ENCODE measurements at places on chromosomes 6 and 20.
A peak's percentile ranks its signal among the peaks of the same experiment; 100 is the strongest.

DNA sequence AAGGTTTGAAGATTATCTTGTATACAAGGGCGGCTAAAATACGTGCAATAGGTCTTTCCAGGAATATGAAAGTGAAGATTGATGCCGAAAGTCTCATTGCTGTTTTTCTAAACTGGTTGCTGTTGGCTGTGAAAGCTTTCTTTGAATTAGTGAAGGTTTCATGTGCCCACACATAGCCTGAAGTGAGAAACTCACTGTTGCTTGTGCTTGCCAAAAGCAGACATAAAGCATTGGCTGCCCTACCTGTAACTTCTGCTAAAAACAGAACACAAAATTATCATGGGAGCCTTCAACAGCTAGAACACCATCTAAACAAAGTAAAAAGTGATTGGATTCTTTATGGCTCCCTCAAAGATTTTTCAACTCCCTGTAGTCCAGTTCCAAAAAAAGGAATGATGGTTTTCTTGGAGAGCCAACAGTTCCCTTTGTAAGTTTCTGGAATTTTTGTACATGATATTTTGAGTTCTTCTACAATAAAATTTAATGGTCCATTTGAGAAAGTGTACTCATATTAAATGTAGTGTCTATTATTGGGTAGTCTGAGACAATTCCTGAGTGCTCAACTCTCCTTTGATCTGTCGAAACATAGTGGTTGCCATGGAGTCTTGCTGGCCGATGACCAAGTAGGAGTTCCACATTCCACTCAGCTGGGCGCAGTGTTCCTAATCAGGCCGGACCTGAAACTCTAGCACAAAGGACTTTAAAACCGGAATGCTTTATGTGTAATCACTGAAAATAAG lies 68.5 kb downstream of the PLEKHG1 start:
- no peak for DNase-seq

GRCh38 chr6:4297348-4297747 lies 162.0 kb upstream of the ECI2 start:
- no peak for DNase-seq

GRCh38 chr6:30743099-30744053 lies 889 bp upstream of the FLOT1 start:
- peak; percentile 24 for DNase-seq

GRCh38 chr20:57503035-57503658 lies 21.8 kb downstream of the CTCFL start:
- no peak for DNase-seq

- peak; percentile 6 for DNase-seq
These were observed 322.2 kb downstream of the SOX4 start for GRCh38 chr6:21915707-21916260.

DNA sequence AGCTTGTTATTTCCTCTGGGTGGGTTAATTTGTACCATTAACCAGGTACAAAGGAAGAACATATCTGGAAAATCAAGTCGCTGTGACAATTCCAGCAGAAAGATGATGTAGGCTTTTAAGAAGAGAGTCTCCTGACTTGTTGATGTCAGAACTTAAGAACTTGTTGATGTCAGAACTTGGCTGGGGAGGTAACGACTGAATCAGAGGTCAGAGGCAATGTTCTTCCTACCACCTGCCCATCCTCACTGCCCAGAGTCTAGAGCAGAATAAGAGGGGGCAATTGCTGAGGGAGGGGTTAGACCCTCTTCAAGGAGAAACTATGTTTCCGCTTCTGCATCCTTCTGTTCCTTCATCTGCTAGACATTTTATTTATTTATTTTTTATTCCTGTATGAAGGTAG lies 18.9 kb downstream of the MLIP start:
- DNase-seq = no peak

DNA sequence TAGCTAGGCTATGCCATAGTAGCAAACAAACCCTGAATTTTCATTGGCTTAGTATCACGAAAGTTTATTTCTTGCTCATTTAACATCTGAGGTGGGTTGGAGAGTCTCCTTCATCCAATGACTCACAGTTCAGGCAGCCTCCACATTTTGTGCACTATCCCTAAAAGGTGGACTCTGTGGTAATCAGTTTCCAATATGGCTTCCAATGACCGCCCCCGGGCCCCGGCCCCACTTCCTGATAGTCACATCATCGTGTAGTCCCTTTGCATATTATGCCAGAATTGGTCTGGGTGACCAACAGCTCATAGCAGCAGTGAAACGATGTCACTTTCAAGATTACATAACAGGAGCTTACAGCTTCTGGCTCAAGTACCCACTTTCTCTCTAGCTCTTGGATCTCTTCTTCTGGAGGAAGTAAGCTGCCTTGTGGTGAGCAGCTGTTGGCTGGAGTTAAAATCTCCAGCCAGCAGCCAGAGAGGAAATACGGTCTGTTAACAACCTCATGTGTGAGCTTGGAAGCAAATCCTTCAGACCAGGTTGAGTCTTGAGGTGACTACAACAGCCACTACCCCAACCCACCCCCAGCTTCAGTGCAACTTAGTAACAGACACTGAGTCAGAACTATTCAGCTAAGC lies 7.8 kb downstream of the HCRTR2 start:
- no peak for DNase-seq

DNA sequence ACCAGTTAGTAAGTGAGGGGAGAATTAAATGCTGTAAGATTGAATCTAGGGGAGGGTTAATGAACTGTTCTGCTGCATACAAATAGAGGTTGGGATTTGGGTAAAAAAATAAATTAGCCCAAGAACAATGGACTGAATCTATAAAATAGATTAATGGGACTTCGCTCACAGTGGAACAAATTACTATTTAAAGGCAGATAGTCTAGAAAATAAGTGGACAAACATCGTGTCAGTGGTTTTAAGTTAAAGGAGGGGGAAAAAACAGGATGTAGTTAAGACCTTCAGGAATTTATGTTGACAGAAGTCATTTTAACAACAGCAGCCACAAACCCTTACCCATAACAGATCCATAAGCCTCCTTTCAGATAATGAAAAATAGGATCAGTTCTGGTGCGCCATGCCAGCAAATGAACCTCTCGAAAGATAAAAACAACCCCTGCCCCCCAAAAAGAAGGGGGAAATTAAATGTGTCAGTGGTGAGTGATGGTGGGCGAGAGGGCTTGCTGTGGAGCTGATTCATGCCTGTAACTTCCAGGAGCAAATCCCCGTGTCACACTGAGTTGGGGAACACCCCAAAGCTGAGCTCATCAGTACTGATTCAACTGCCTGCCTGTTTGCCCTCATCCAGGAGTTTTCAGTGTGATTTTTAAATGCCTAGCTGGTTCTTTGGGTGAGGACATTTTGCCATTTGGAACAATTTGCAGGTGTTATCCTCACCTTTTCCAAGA lies 86.8 kb downstream of the PPP1R14C start:
- no peak for DNase-seq

- no peak for DNase-seq
These were observed 127.2 kb upstream of the TAB2 start for GRCh38 chr6:149190224-149190831.

- DNase-seq = peak; percentile 10
These were observed 40.3 kb upstream of the AHI1 start for GRCh38 chr6:135537741-135538301.

DNA sequence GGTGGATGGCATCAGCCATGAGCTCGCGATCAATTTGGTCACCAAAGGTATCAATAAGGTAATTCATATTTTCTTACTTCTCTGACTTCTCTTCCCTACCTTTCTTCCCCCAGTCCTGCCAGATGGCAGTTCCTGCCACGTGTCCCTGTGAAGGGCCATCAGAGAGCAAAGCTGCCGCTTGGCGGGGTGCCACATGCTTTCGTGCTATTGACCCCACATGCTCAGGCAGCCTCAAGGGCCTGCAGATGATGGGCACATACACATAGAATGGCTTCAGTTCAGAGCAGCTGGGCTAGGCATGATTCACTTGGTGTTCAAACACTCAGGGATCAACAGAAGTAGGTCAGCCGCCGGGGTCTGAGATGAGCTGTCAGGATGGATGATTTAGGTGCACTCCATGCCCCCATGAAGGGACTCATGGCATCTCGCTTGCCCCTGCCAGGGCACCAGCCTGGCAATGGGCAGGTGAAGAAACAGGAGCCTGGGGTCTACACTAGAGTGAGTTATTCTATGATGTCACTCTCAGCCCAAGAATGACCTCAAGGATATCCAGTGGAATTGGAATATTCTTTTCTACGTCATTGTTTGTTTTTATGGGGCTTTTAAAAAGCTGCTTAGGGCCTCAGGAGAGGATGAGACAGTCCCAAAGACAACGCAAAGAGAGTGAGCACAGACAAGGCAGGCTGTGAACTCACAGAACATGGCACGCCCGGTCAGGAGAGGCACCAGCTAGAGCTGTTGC lies 25.5 kb downstream of the BANF2 start:
- DNase-seq = no peak

GRCh38 chr6:144909753-144910285 lies 624.7 kb downstream of the UTRN start:
- no peak for DNase-seq

GRCh38 chr6:157464653-157465535 lies 83.9 kb downstream of the ZDHHC14 start:
- DNase-seq = no peak

DNA sequence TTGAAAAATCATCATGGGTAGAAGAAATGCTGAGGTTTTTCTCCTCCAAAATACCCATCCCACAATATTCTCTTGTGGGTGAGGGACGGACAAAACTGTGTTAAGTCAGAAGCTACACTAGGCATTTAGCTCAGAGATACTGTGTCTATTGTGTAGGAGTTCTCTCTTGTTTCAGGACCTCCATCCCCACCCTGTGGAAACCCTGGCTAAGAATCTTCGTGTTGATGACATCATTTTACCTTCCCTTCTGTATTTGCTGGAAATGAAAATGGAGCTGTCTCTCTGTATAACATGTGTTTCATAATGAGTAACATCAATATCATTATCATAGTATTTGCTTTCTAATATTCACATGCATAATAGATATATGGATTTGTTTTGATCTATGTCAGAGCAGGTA lies 1193.0 kb upstream of the CITED2 start:
- no peak for DNase-seq

- DNase-seq = peak; percentile 52
These were observed 105.5 kb downstream of the TULP4 start for GRCh38 chr6:158417760-158418098.

GRCh38 chr20:49166534-49167449 lies 21.3 kb downstream of the STAU1 start:
- no peak for DNase-seq

DNA sequence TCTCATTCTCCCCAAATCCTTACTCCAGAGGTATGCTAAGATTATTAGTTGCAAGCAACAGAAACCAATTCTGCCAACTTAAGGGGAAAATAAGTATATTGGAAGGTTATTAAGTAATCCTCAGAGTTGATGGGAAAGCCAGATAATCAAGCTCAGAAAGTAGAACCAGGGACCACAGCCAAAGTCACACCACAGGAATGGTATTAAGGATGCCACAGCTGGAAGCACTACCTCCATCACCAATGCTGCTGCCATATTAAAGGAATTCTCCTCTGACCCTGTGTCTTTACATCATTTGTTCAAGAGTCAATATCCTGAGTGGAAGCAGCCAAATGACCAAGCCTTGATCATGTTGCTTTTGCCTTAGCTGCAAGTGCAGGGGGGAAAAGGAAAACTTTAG lies 9.9 kb downstream of the PROCR start:
- no peak for DNase-seq

- DNase-seq = no peak
These were observed 178.0 kb upstream of the AFDN start for GRCh38 chr6:167648501-167649278.

- DNase-seq = no peak
These were observed 33.6 kb downstream of the GFOD1 start for GRCh38 chr6:13453771-13454251.

- DNase-seq = no peak
These were observed 108.9 kb downstream of the MANEA start for GRCh38 chr6:95686272-95686671.

DNA sequence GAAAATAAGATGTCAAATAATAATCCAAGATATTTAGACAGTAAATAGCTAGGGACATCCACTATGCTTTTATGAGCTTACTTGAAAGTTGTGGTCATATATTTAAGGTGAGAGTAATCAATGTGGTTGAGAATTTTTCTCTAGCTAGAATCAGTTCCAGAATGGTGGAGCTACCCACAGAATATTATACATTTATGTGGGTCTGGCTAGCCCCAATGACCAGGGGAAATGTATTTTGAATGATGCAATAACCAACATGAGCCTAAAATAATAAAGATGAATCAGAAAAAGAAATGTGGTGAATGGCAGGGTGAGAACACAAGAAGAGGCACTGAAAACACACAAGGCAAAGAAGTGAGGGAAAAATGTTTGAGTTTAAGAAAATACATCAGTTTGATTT lies 325.7 kb downstream of the TBC1D32 start:
- no peak for DNase-seq

GRCh38 chr6:34644716-34645115 lies 51.9 kb downstream of the ILRUN start:
- DNase-seq = no peak

DNA sequence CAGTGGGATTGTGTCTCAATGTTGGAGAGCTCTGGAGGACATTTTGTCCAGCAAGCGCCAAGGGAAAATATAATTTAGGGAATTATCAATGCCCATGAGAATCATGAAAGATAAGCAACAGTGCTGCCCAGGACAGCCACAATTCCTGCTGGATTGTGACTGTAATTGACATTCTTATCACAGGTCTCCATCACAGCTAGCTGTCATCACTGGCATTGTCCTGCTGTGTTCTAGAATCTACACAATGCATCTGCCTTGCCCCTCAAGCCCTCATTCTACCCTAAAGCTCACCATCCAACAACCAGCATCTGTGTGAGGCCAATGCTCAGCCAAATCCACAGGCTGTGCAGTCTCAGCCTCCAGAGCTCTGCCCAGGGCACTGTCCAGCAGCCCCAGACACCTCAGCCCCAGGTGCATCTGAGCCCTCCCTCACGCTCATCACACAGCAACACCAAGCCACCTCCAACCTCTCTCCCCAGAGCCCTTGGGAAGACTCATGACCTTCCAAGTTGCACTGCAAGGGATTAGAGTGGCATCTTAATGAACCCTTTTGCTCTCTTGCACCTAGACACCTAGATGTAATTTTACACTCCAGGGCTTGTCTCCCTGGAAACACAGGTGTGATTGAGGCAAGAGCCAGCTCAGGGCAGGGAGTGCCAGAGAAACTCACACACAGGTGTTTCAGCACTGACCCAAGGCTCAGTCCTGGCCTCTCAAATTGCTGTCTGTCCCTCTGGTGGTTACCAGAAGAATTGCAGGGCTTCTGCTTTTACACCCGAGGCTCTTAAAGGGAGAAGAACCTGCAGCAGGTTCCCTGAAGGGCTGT lies 85.2 kb upstream of the PHACTR3 start:
- DNase-seq = peak; percentile 68

- DNase-seq = peak; percentile 42
These were observed 221.6 kb downstream of the OGFRL1 start for GRCh38 chr6:71510057-71510713.

- DNase-seq = no peak
These were observed 1.9 kb upstream of the MCHR2 start for GRCh38 chr6:99995916-99996315.

DNA sequence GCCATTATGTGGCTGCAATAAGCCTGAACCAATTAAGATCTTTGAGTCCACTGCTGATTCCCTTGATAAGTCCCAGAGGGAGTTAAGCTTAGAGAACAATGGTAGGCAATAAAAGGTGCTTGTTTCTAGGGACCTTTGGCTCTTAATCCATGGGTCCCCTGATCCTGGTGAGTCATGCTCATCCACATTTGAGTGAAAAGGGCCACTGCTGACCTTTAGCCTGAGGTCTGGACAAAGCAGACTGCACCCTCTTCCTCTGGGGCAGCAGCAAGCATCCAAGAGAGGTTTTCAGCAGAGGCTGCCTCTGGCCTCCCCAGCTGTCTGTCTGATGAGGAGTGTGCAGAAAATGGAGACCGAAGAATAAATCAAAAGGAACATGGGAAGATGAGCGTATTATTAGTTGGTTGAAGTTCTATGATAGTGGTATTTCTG lies 16.1 kb upstream of the SCGN start:
- DNase-seq = no peak

Measured in hepatic stellate cell (primary cell).